ENCODE measurements at places on chromosomes 12 and 14.
A peak's percentile ranks its signal among the peaks of the same experiment; 100 is the strongest.

DNA sequence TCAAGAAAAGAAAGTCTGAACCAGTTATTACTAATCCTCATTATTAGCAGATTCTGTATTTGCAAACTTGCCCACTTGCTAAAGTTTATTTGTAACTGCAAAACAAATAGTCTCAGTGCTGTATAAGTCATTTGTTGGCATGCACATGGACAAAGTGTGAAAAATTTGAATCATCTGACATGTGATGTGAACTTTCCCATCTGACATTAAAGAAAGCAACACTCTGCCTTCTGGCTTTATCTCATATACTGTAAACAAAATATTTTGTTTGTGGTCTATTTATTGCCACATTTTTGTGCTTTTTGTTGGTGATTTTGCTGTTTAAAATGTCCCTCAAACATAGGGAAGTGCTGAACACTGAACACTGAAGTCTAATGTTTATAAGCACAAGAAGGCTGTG, 513.8 kb downstream of the RPL10L start:
- DNase-seq, result no peak

- DNase-seq, result peak; percentile 80
Measured at GRCh38 chr12:53352331-53353256, 16.4 kb upstream of the SP7 start.

GRCh38 chr14:94569381-94570001, 8.2 kb downstream of the SERPINA4 start:
- DNase-seq, result no peak

DNA sequence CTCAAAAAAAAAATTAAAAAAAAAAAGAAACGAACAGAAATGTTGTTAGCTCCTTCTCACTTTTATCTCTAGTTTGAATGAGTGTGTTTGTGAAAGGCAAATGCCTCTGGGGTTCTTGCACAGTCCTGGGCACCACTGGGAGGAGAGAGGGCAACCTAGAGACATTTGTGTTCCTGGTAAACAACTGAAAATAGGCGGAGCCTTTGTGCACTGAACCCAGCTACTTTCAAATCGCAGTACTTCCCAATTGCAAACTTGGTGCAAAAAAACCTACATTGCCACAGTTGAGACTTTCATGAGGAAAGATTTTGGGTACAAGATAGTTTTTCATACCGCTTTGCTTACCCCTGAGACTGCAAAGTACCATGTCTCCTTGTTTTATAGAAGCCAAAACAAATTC, 430.0 kb downstream of the ZFP36L1 start:
- DNase-seq, result no peak

- no peak for DNase-seq
Measured at GRCh38 chr12:4107911-4108697, 165.5 kb upstream of the CCND2 start.

DNA sequence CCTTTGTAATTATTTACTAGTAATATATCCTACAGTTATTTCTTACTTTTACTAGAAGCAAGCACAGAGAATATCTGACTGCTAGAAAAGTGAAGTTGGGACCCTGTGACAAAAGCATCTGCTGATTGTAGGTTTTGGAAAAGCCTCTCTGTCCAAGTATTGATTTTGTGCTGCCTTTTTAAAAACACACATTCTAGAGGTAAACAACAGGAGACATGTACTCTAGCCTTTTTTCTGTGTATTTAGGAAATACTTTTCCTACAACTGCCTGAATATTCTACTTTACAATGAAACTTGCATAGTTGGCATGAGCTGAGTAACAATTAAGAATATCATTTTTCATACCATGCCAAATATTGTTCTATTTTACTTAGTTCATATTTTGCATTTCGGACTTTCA, 1249.0 kb downstream of the SLC16A7 start:
- no peak for DNase-seq

DNA sequence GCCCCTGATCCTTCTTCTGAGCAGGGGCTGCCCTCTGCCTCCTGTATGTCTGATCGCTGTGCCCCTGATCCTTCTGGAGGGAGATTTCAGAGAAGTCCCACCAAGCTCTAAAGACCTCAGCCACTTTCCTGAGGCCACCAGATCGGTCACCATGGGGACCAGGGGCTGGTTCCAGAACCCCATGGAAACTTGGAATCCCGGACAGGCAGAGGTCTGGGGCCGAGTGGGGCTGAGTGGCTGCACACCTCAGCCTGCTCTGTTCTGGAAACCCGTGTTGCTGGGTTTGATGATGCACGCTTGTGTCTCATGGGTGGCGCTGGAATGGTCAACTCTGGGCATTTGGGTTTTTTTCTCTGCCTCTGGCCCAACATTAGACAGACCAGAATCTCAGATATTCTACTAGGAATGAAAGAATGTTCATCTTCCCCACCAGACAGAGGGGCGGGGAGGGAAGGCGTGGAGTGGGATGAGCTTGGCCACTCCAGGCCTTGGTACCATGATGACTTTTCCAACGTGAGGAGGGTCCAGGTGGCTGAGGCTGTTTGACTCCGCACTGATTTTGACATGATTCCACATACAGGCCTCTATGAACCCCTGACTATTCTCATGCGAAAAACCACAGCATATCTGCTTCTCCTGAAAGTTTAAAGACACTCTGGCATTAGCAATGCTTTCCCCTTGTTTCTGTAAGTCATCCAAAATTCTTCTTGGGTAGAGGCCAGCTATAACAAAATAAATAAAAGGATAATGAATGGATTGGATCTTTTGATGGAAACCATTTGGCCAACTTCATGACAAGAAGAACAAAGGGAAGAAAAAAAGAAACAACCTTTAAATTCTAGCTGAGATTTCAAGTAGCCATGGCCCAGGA, 114.5 kb downstream of the ADGRD1 start:
- DNase-seq, result no peak

DNA sequence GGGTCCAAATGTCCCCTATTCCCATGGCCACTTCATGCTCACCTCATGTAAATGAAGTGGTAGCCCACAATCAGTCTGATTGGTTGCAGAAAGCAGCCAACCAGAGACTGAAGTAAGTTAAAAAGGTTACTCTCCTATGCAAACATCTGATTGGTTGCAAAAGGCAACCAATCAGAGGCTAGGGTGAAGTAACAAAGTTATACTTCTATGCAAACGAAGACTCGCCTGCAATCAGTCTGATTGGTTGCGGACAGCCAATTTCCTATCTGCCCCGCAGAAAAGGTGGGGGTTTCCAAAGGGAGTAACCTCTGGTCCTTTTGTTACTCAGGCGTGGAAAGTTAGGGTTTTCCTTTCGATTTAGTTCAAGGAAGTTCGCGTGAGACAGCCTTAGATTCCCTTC, 208.1 kb upstream of the NEDD1 start:
- DNase-seq, result no peak

- DNase-seq, result peak; percentile 56
Measured at GRCh38 chr12:119902084-119902509, 25.0 kb upstream of the CIT start.

- DNase-seq, result no peak
Measured at GRCh38 chr14:56137453-56137807, 19.2 kb downstream of the PELI2 start.

DNA sequence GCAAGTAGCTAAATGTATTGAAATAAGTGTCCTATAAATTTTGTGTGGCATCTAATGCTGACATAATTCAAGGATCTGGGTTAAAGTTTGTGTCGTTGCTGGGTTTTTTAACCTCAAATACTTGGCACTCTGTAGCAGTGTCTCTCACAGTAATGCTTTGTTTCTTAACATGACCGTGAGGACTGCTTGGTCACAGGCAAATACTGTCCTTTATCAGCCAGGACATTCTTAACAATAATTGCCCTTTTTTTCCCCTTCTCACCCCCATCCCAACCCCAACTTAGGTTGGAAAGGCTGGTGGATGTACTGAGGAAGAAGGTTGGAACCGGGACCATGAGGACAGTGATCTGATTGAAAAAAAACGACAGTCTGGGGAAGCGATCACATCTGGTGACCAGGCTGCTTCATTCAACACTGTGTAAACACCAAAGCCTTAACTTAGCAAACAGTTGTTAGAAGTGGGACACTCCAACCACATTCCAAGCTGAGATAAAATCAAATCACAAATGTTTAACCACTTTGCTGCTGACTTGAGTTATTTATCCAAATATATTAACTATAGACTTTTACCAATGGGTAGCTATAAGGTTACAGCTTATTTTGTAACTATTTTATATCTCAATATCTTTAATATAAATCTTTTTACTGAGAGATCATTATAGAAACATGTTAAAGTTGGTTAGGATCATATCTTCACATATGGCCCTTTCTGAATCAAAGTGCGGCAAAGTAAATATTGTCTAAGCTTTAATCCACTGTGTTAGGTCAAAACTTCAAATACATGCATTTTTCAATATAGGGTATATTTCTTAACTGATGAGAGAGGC, 48.2 kb downstream of the FOXA1 start:
- peak; percentile 59 for DNase-seq

DNA sequence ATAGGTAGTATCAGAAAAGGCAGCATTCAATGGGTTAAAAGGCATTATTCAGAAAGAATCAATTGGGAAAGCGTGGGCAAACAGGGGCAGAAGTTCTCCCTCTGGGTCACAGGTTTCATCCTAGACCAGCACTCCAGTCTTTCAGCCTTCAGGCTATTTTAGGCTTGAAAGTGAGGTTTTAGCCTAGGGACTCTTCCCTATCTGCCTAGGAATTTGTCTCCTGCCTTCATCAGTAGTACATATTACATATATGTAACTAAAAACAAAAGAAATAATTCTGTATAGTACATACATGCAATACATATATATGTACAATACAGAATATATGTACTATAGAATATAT, 34.6 kb upstream of the PCNX1 start:
- DNase-seq, result no peak

GRCh38 chr14:61368114-61368710, 46.8 kb downstream of the PRKCH start:
- no peak for DNase-seq

GRCh38 chr12:58764100-58764953, 156.0 kb downstream of the LRIG3 start:
- peak; percentile 74 for DNase-seq

DNA sequence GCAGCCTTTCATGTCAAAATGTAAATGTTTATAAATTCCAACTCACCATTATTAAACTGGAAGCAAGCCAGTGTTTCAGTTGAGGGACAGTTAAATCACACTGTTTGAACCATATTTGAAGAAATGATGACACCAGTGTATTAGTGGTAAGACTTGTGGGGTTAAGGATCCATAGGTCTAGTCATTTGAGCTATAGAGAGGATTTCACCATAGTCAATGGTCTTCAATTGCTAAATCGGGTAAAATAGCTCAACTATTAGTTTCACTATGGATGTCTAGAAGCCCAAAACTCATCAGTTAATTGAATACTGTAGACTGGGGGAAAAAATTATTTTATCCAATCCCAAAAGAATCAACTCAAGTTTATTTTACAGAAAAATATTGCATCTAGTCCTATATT, 659.1 kb downstream of the NRXN3 start:
- DNase-seq, result no peak

DNA sequence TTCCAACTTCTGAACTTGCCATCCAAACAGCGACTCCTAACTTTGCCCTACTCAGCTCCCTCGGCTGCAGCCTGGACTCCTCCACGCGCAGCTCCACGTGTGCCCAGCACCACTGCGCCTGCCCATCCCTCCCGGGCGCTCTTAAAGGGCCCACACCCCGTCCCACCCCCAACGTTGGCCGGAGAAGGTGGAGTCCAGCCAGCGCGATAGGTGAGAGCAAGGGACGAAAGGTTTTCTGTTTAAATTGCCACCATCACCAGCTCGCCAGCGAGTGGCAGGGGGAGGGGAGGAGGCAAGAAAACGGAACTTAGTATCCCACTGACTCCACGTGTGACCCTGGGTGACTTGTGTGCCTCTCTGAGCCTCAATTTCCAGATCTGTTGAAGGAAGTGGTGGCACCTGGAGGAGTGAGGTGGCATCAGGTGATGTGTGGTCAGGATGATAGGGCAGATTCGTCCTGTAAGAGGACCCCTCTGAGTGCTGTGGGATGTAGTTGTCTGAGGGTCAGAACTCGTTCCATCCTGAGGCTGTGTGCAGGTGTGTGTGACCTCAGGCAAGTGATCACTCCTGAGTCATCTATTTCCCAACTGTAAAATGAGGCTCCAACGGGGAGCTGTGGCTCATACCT, 59.7 kb downstream of the TRPV4 start:
- no peak for DNase-seq

DNA sequence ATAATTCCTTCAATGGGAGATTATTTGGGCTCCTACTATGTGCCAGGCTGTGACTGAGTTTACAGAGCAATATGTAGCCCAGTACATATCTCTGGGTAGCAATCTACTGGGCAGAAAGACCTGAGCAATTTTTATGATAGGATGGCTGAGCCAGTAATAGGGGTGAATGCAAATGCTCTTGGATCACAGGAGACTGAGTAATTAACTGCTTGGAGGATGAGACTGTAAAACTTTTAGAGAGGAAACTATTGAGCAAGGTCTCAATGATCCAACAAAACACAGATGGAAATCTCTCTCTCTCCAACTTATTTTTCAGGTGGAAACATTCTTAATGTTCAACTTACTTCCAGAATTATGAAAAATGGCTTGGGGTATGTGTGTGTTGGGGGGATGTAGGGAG, 402.2 kb downstream of the AEBP2 start:
- no peak for DNase-seq

DNA sequence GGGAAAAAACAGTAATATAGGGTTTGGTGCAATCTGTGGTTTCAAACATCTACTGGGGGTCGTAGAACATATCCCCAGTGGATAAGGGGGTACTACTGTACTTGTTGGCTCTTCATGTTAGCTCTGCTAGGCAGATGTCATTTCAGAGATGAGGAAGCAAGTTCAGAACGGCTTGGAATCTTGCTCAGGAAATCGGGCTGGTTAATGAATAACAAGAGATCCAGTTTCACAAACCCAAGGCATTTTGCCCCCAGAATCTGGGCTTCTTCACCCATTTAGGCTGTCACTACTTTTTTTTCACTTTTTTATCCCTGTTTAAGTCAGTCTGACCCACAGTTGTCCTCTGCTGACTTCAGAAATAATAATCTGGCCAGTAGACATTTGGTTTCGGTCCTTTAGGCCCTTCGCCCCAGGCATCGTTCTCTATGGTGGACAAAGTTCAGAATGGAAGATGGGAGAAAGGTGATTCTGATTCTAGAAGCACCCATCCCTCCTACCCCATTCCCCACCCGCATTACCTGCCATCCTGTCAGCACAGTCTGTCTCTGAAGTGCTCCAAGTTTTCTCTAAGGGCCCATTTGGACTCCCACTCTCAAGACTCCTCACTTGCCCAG, 4.5 kb downstream of the SUOX start:
- DNase-seq, result no peak

DNA sequence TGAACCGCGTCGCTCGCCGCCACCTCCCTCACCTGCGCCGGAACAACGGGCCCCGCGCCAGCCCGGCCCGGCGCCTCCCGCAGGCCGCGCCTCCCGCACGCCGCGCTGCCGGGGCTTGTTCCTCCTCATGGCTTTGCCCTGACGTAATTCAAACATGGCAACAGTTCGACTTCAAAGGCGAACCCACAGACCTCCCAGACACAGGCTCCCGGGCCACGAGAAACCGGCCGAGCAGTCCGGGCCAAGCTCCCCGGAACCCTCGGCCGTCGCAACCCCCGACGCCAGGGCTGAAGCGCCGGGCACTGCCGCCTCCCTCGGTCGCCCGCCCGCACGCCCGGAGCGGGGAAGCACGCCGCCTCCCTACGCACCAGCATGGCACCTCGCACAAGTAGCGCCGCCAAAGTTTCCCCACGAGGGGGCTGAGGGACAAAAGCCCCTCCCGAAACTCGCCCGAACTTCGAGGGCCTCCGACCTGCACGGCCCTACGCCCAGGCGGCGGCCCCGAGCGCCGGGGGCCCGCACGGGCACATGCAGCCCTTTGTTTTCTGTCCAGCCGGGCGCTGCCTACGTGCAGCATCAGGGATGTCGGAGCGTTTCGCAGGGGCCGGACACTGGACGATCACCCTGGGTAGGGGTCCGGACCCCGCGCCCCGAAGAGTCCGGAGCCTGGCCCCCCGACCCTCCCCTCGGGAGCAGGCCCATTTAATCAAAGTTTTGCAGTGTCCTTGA, 1.7 kb downstream of the SINHCAF start:
- DNase-seq, result peak; percentile 74

Measured in fibroblast of skin of right quadriceps (primary cell).